Breast epithelium (tissue), 4 donors: ENCODE measurements at places on chromosomes 1 and 21. TPM values are rescaled to one million over a fixed set of nuclear protein-coding genes. Genes with fewer than 3 reads are reported as not detected.
A peak's percentile ranks its signal among the peaks of the same experiment; 100 is the strongest.

DNA sequence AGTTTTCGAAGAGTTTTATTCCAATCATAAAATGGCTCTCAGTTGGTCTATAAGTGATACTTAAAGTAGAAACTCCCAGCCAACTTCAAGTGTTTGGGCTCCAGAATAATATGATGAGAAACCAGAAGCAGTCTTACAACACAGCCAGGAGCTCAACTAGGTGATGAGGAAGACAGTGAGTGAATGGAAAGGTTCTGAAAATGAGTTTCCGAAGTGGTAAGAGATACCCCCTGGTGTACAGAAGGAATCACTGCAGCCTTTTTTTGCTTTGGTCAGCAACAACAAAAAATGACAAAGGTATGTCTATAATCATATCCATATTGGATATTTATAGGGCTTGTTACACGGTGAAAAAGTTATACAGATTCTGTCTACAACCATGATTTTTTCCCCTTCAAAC is 16.5 kb downstream of the KRTAP19-1 start:
- DNase-seq: no peak

DNA sequence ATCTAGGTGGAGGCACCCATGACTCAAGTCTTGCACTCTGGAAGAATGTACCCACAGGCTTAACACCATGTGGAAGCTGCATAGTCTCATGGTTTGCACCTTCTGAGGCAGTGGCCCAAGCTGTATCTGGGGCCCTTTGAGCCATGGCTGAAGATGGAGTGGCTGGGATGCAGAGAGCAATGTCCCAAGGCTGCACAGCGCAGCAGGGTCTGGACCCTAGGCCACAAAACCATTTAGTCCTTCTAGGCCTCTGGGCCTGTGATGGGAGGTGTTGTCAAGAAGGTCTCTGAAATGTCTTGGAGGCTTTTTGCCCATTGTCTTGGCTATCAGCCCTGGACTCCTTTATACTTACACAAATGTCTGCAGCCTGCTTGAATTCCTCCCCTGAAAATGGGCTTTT is 21.4 kb upstream of the FCRL3 start:
- DNase-seq: no peak

- DNase-seq: no peak
Observed at GRCh38 chr21:41552254-41552653, 44.3 kb upstream of the TMPRSS2 start.

DNA sequence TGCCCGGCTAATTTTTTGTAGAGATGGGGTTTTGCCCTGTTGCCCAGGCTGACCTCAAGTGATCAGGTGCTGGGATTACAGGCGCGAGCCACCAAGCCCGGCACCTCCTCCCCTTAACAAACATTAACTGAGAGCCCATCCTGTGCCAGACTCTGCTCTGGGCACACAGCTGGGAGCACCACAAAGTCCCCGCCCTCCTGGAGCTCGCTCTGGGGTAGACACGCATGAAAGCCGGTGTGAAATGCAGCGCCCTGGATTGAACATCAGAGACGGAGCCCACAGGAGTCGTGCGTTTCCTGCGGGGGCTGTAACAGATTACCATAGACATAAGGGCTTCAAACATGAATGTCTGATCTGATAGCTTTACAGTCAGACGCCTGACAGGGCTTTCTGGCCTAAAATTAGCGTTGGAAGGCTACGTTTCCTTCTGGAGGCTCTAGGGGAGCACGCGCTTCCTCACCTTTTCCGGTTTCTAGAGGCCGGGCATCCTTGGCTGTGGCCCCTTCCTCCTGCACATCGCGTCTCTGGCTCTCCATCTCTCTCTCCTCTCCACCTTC is 14.3 kb downstream of the SLC27A3 start:
- no peak for DNase-seq

DNA sequence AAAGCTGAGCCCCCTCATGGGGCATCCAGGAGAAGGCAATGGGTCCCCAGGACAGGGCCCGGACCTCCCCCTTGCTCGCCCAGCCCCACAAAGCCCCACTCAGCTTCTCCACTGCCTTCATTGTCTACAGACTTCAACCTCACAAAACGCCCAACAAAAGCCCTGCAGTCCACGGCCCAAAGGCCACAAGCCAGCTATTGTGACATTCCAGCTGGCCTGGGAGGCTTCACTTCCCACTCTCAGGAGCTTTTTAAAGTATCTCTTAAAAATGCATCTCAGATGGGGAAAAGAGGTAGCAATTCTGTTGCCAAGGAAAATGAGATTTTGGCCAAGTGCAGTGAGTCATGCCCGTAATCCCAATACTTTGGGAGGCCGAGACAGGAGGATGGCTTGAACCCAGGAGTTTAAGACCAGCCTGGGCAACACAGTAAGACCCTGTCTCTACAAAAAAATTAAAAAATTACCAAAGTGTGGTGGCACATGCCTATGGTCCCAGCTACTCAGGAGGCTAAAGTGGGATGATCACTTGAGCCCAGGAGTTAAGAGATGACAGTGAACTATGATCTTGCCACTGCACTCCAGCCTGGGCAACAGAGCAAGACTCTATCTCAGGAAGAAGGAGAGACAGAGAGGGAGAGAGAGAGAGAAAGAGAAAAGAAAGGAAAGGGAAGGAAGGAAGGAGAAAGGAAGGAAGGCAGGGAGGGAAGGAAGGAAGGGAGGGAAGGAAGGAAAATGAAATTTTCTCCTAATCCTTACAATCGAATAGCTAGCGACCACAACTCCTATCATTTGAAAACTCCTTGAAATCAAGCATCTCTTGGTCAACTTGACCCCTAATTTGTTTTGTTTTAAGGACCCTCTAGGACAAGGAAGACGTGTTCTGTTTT is 31.4 kb upstream of the TARDBP start:
- DNase-seq: peak; percentile 67

- no peak for DNase-seq
Observed at GRCh38 chr21:30044447-30045064, 104.8 kb upstream of the GRIK1 start.

Gene SH2D5
- 0.29 TPM for total RNA-seq

Gene TNFSF4
- 0.73 TPM for total RNA-seq

Gene TMEM125
- not detected for total RNA-seq

Gene FAM177B
- total RNA-seq: 2.3 TPM

Gene TRABD2B
- total RNA-seq: 3.7 TPM
